Activated CD8-positive, alpha-beta memory T cell treated with anti-CD3 and anti-CD28 coated beads, Interleukin-2, amount 10 ng/mL, durations not matched to agents 7 days and 5 days (primary cell): ENCODE measurements at places on chromosomes 6 and 20.

DNA sequence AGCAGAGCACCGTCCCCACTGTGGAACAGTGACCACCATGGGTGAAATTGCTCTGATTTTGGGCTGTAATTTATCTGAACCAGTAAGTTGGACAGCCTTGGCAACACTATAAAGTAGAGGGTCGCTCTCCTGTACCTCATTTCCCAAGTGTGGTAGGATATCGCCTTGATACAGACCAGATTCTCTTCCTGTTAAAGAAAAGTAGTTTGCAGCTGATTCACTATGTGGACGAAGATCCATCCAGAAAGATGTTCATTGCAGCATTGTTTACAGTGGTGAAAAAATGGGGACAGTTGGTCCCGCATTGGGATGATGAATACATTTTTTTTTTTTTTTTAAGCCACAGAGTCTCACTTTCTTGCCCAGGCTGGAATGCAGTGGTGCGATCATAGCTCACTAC is 74.3 kb downstream of the SLX4IP start:
- H3K27ac ChIP-seq = no peak overlapping the region
- H3K4me1 ChIP-seq = peaks cover 48% of the 10 kb centered on the region

DNA sequence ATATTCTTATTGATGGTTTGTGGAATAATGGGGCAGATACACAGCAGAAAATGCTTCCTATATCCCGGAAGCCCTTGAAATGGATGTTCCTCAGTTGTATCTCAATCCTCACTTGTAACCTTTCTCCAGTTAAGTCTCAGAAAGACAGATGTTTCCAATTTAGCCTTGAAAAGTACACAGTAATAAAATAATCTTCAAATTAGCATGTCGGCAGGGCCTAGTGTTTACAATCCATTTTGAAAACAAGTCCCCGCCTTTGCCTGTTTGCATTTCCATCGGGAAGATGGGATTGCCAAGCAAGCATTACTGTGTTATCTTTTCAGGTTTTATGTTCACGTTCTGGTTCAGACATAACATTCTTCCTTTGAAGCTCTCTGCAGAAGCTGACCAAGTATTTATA is 41.5 kb downstream of the SNRNP48 start:
- H3K36me3 ChIP-seq = no peaks in the 10 kb centered on the region
- H3K4me3 ChIP-seq = no peak overlapping the region
- no peak for DNase-seq
- H3K27me3 ChIP-seq = peaks cover 9% of the 10 kb centered on the region
- no peaks in the 10 kb centered on the region for H3K4me1 ChIP-seq

DNA sequence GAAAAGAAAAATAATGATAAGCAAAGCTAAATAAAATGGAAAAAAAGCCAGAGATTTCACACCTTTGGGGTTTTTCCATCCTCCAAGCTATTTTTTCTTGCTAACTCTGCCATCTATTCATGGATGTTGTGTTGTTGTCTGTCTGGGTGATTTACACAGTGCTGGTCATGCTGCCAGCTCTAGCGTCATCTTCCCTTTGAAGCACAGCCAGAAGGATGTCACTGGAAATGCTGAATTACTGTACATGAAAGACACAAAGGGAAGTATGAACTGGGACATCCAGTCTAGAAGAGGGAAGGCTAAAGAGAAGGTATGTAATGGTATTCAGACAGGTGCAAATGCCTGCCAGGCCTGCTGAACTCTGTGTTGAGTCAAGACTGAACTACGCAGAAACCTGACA is 241.9 kb upstream of the STXBP5 start:
- H3K4me1 ChIP-seq = no peaks in the 10 kb centered on the region
- no peaks in the 10 kb centered on the region for H3K27me3 ChIP-seq
- H3K4me3 ChIP-seq = no peak overlapping the region
- DNase-seq = no peak

GRCh38 chr20:37144856-37145404 is 34.2 kb upstream of the RPN2 start:
- no peaks in the 10 kb centered on the region for H3K36me3 ChIP-seq
- no peaks in the 10 kb centered on the region for H3K27me3 ChIP-seq
- DNase-seq = no peak
- H3K4me3 ChIP-seq = no peak overlapping the region
- H3K27ac ChIP-seq = no peak overlapping the region
